ENCODE measurements at places on chromosomes 2 and 18.

- DNase-seq = no peak
Observed at GRCh38 chr2:233355916-233356315, 1.6 kb downstream of the DGKD start.

- no peak for DNase-seq
Observed at GRCh38 chr2:201358684-201359083, 1.5 kb upstream of the FLACC1 start.

GRCh38 chr2:198478361-198478760 is 674.0 kb downstream of the PLCL1 start:
- DNase-seq = no peak

- no peak for DNase-seq
Observed at GRCh38 chr2:24984912-24985311, 13.2 kb upstream of the DNAJC27 start.

- DNase-seq = no peak
Observed at GRCh38 chr2:101737478-101738255, 40.2 kb downstream of the MAP4K4 start.

- DNase-seq = no peak
Observed at GRCh38 chr2:71261534-71261933, 34.6 kb upstream of the PAIP2B start.

DNA sequence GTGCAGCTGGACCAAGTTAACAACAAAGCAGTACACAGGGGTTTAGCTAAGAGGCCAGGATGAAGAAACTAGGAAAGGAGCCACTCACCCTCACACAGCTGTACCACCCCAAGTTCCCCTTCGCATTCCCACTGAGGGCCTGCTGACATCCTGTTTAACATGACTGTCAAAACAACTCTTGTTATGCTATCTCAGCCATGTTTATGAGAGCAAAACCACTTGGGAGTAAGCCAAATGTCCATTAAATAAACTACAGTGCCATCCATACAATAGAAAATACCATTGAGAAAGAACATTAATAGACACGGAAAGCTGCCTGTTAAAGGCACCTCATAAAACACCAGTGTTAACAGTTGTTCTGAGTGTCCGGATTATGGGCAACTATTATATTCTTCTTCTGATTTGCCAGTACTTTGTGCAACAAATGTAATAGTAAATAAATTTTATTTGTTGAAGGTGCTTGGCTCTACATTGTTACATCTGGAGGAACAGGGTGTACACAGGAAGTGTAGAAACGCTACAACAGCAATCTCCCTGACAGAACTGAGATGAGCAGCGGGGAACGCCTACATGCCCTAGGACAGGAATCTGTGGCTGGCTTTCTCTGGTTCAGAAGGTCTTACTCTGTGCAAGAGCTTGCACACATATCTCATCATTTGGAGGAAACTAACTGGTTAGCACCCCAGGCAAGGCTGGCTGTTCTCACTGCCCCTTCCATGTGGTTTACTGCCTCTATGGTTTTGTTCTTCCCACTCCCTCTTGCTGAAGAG is 85.6 kb downstream of the EHD3 start:
- no peak for DNase-seq

- peak; percentile 99 for DNase-seq
Observed at GRCh38 chr2:110858135-110858725, 125.9 kb downstream of the ACOXL start.

GRCh38 chr18:55343396-55344073 is 244.5 kb downstream of the TCF4 start:
- no peak for DNase-seq

- DNase-seq = no peak
Observed at GRCh38 chr2:100178085-100178788, 35.8 kb upstream of the AFF3 start.

GRCh38 chr2:216539791-216540241 is 41.2 kb downstream of the RPL37A start:
- DNase-seq = no peak

GRCh38 chr18:77249569-77250500 is at the start of gene GALR1:
GALR1 (plus strand) TSS chr18:77249848; CDS start chr18:77250549, 701 bp downstream.
- DNase-seq = no peak

GRCh38 chr2:220125551-220125950 is 498.1 kb downstream of the SLC4A3 start:
- DNase-seq = no peak

GRCh38 chr2:120133572-120134244 is 89.5 kb downstream of the TMEM185B start:
- no peak for DNase-seq

DNA sequence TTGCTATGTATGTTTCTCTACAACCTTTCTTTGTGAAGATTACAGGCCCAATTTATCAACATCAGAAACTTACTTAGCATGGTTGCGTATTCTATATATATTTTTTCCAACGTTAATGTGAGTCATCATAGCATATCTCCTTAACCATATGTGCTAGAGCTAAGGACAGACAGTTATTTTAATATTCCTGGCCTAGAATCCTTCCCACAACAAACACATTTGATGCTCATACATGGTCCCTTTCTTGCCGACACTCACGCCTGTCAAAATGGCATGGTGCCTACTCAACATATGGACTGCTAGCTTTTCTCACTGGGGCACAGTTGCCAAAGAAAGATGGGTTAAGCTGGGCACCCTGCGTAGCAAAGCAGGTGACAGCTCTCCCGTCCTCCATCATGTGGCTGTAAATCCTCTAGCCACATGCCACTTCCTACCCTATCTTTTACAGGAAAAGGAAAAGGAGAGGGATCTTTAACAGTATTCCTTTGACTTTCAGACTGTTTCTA is 75.2 kb upstream of the GALNT5 start:
- no peak for DNase-seq

DNA sequence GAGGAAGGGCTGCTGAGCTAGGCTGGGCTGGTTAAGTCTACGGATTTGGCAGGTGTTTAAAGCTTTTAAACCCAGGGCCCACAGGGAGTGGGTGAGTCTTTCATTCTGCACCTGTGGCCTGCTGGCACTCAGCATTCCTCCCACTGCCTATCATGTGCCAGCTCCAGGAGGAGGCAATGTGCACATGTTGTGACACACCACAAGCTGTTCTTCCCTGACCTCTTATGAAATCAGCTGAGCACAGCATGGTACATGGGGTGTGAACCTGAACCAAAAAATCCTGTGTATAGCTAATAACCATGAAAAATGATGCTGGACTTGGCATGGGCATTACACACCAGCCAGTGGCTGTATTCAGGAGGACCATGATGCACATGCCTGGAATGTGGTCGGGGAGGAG is 297.9 kb upstream of the MMADHC start:
- no peak for DNase-seq

GRCh38 chr2:241813644-241814392 is 4.8 kb downstream of the NEU4 start:
- DNase-seq = no peak

DNA sequence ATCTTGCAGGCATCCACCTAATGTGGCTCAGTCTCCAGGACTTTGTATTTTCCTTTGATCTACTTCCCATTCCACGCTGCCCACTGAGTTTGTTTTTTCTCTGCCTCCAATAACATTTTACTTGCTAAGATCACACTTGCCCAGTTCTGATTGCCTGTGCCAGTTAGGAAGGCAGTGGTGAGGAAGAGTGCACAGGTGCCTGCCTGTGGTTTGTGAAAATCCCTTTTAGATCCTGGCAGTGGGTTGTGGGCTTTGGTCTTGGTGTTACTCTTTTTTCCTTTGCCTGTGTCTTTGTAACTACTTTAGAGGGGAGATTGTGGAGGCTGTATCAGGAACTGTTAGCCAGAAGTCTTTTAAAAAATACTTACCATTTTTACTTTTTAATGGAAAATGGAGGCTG is 36.9 kb upstream of the KCNG2 start:
- no peak for DNase-seq

DNA sequence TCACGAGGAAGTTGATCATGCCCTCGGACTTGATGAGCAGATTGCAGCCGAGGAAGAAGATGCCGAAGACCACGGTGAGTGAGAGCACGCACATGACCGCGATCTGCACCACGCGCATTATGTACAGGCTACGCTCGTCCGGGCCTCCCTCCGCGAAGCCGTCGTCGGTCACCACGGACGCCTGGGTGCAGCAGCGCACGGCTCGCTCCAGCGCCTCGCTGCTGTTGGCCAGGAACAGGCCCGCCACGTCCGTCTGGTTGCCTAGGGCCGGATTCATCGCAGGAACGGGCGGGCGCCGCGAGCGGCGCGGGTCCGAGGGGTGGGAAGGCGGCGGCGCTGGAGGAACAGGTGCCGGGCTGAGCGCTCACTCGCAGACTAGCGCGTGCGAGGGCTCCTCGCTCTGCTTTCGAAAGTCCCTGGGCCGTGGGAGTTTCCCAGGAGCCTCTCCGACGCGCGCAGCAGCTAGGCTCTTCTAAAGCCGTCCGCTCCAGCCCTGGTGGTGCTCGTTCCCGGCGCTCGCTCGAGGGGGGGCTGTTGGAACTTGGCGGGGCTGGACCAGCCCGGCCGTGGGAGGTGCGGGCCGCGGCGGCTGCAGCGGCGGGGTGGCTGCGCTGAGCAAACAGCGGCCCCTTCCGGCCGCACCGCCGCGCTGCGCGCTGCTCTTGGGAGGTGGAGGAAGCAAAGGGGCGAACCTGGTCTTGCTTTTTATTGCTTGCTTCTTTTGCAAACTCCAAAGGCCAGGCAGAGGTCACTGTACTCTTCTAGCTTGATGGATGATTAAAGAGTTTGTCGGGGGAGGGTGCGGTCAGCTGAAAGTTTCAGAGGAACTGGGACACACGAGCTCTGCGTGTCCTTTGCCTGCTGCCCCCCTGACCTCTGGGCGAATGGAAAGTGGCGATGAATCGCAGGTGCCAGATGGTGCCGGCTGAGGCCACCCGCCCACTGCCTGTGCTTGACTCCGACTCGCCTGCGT is at the start of gene RPRM:
Gene RPRM, minus strand, starts transcription at position 474 of the 973 bp plus-strand sequence. Its CDS starts 197 bp downstream, at position 277.
- peak; percentile 20 for DNase-seq

- no peak for DNase-seq
Observed at GRCh38 chr2:98715812-98716451, 15.0 kb downstream of the MGAT4A start.

DNA sequence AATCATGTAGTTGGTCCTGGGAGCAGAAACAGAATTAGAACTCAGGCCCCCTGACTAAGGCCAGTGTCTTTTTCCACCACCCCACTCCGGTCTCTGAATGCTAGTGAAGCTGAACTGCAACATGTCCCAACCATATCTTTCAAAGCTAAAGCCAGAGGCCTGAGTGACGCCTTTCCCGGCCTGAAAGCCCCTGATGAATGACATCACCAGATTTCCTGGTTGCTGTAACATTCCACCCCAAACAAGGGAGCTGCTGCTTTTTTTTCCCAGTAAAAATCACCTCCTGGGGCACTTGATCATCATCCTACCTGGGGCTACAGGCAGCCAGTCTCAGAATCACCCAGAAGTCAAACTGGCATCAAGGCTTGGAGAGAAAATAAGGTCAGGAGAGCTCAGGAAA is 162.7 kb downstream of the ARL4C start:
- no peak for DNase-seq

GRCh38 chr2:209976698-209977385 is 25.6 kb upstream of the RPE start:
- DNase-seq = no peak

DNA sequence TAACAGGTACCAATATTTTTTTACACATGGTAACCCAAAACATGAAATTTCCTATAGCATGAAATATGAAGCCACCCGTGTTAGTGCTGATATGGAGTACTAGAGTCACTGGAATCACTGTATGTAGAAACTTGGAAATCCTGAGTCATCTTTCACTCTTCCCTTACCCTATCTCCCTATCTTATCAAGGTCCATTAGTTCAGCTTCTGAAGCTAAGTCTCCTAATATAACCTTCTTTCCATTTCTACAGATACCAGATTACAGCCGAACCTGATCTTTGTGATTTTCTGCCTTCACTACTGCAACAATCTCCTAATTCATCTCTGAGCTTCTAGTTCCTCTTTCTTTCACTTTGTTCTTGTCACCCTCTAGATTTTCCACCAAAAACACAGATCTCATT is 59.0 kb downstream of the SEPTIN10 start:
- DNase-seq = no peak

DNA sequence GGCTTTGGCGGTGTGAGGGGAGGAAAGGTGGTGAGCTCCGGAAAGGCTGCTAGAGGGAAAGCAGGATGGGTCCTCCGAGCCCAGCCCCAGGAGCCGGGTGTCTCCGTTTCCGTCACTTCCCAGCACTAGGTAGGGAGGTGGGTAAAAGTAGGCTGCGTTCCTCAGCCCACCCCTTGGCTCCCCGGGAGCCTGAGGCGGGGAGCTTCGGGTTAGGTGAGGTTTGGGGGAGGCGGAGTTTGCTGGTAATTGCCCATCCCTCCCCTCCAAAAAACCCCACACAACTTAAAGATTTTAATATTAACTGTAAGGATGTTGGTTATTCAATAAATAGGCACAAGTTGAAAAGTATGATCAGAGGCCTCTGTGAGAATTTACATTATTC is 552 bp upstream of the ATF2 start:
- no peak for DNase-seq

- DNase-seq = no peak
Observed at GRCh38 chr2:210663631-210664089, 107.3 kb downstream of the CPS1 start.

DNA sequence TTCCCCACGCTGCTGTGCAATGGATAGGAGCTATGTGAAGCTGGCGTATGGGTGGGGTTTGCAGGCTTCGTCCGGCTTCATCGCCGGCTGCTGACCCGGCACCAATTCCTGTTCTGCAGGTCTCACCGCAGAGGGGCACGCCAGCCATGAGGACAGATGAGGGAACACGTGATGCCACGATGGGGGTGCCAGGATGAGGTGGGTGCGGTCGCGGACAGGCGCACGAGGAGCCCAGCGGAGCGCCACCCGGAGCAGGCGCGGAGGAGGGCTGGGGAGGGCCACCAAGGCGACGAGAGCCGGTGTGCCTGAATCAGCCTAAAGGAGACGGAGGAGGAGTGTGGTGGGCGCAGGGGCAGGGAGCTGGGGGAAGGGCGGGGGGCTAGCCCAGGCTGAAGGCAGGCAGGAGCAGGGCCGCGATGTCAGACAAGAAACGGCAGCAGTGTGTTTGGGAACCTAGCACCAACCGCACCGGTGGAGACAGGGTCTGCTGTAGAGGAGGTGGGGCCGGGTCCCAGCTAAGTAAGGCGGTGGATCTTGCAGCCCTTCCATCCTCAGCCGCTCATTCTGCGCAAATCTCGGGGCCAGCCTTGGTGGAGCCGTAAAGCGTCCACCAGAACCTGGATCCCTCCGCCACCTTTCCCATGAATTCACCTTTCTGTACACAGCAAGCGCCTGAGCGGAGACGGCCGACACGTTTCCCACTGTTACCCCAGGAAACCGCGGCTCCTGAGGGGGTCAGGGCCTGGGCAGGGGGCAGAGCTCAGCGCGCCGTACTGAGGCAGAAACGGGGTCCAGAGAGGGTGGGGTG is 17.0 kb upstream of the CD8A start:
- no peak for DNase-seq

- no peak for DNase-seq
Observed at GRCh38 chr2:70941701-70942100, 6.0 kb downstream of the ATP6V1B1 start.

- DNase-seq = no peak
Observed at GRCh38 chr2:161010503-161011015, 149.7 kb upstream of the TANK start.

GRCh38 chr2:58649756-58650155 is 408.6 kb upstream of the FANCL start:
- DNase-seq = no peak

Measured in T-helper 2 cell (primary cell).